COR-L47 (cell line): ENCODE measurements at places on chromosomes 5 and 9.

DNA sequence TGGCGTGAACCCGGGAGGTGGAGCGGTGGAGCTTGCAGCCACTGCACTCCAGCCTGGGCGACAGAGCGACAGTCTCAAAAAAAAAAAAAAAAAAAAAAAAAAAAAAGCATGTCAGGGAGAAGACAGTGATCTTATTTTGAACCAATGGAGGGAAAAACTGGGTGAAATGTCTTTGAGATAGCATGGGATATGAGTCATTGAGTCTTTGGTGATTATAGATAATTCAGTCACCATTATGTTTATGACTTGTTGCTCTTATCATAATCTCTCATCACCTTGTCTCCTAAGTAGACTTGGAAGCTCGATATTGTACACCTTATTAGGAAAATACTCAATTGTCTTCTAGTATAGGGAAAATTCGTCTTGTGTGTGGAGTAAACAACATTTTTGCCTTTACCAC is 55.1 kb upstream of the KDM4C start:
- DNase-seq: no peak

DNA sequence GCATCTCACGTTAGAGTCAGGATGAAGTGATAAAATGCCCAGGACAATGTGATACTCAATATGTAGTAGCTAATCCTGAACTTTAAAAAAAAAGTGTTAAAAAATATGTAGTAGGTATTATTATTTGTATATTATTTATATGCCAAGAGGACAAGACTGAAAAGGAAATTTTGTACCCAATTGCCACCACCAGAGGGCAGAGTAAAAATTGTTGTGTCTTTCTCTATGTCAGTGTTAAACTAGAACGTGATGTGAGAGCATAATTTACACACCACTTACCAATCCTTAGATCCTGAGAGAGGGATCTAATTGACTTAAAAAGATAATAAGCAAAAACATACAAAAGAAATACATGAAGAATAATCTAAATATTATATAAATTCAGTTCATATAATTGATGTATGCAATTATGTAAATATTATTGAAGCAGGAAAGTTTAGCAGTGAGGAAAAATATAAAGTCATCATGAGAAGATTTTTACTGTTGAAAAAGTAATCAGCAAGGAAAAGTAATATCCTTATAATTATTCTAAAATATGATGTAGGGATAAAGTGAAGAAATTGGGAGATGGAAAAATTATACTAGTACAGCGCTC is 288.9 kb downstream of the RAB3C start:
- no peak for DNase-seq

- DNase-seq: peak; percentile 91
Observed at GRCh38 chr9:120080849-120081248, 499.1 kb downstream of the CDK5RAP2 start.

DNA sequence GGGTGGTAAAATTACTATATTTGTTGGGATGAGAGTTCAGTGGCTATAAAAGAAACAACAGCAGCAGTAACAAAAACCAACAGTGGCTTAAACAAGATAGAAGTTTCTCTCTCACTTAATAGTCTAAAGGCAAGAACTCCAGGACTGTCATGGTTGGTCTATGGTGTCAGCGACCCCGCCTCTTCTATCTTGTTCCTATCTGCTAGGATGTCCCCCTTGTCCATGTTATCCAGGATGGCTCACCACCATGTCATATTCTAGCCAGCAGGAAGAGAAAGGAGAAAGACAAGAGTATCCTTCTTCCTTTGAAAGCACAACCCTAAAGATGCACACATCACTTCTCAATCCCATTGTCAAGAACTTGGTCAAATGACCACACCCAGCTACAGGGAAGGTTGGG is 11.3 kb upstream of the OTP start:
- DNase-seq: no peak

DNA sequence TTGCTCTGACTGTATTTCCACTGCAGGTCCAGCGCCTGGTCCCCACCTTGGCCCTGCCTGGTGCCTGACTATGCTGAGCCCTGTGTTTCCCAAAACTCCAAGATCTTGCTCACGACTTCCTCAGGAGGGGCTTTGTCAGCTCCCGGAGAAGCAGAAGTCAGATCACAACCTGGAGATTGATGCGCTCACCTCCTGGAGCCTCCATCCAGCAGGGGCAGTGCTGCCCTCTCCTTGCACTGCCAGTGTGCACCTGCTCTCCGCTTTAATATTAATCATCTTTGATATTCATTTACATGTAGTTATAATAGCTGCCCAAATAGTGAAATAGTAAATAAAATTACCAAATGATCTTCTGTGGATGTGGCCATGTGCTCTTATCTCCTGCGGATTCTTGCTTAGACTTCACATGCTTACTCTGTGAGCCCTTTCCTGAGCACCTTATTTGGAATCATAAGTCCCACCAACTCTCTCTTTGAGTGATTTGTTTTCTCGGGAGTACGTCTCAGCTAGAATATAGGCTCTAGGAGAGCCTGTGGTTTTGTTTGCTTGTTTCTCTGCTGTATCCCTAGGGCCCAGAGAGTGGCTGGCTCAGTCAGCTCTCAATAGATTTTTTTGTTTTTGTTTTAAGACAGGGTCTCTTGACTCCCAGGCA is 17.4 kb downstream of the MAML1 start:
- DNase-seq: no peak

GRCh38 chr5:180644825-180645273 is 4.6 kb downstream of the FLT4 start:
- DNase-seq: no peak

GRCh38 chr5:147956064-147956841 is 49.9 kb upstream of the C5orf46 start:
- DNase-seq: no peak

GRCh38 chr5:55969956-55970355 is 24.8 kb downstream of the IL6ST start:
- DNase-seq: no peak

- DNase-seq: no peak
Observed at GRCh38 chr9:82308836-82309235, 320.3 kb downstream of the SPATA31D1 start.

DNA sequence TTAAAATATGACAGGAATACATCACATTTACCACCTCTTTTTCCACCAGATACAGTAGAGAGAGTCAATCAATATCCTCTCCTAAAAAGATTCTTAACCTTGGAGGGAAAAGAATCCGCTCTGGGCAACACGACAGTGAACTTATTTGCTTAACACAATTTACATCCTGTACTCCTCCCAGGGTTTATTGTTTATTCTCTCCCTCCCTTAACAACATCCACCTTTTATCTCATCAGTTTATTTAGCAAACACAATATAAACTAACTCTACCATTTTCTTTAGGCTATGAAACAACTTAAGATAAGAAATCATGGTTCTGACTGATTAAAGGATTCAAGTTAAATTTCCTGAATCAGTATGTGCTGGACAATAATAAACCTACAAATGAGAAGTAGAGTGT is 50.9 kb downstream of the CERT1 start:
- DNase-seq: no peak

GRCh38 chr5:143231416-143231815 is 172.1 kb downstream of the NR3C1 start:
- DNase-seq: no peak

DNA sequence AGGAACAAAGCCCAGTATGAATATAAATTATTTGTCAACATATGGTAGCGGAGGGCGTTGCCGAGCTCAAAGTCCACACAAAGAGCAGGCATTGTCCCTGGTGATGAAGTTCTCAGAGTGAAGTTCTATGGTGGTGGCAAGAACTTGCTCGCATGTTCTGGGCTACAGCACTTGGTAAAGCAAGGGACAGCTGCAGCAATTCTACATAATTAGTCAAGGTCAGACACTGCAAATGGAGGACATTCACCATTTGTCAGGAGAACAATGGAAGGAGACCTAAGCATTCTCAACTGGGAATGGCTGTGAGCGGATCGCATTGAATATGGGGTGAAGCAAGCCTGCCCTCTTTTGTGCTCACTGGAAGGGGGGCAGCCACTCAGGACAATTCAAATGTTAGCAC is 503.8 kb upstream of the ADAMTS16 start:
- DNase-seq: no peak

GRCh38 chr5:108801301-108801700 is 53.6 kb downstream of the FER start:
- no peak for DNase-seq

DNA sequence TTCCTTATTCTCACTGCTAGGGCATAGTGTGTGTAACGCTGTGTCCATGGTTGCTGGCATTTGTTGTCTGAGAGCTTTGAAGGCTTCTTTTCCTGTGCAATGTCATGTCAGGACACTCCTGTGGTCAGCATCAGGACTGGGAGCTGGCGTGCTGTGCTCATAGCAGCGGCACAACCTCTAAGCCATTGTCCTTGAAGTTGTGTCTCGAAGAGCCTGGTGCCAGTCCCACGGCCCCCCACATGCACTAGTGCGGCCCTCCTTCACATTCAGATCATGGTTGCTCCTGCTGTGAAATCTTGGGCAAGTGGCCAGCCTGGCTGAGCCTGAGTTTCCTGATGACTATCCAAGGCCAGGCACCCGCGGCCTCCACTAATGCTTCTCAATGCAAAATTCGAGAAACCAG is 32.4 kb downstream of the PDZD2 start:
- DNase-seq: no peak

DNA sequence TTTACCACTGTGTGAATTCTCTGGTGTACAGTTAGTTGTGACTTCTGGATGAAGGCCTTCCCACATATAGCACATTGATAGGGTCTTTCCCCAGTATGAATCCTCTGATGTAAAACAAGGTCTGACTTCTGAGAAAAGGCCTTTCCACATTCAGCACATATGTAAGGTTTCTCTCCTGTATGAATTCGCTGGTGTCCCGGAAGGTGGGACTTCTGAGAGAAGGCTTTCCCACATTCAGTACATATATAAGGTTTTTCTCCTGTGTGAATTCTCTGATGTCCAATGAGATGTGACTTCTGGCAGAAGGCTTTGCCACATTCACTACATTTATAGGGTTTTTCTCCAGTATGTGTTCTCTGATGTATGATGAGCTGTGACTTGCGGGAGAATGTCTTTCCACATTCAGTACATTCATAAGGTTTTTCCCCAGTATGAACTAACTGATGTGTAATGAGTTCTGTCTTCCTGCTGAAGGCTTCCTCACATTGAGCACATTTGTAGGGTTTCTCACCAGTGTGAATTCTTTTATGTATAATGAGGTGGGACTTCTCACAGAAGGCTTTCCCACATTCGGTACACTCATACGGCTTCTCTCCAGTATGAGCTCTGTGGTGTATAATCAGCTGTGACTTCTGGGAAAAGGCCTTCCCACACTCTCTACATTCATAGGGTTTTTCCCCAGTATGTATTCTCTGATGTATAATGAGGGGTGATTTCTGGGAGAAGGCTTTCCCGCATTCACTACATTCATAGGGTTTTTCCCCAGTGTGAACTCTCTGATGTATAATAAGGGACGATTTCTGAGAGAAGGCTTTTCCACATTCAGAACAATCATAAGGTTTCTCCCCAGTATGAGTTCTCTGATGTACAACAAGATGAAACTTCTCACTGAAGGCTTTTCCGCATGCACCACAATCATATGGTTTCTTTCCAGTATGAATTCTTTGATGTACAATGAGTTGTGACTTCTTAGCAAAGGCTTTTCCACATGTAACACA is 9.1 kb downstream of the ZNF300 start:
- DNase-seq: no peak

GRCh38 chr5:79687889-79688288 is 1.7 kb upstream of the CMYA5 start:
- DNase-seq: no peak

DNA sequence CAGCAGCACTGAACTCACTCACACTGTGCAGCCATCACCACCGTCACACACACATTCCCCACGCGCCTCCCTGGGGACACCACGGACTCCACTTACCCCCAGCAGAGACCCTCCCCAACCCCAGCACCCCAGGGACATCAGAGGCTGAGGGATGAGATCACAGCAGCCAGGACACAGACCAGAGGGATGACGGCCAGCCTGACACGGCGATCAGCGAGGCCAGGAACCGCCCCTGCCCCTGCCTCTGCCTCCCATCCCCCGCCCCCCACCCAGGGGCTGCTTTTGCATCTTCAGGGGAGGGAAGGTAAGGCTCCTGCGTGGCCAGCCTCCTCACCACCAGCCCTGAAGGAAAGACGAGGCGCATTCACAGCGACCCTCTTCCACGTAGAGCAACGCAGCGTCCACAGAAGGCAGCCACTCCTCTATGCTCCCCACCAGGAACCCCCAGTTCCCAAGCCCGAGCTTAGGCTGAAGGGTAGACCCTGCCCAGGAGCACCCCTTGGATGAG is 104.5 kb downstream of the VAV2 start:
- DNase-seq: no peak

DNA sequence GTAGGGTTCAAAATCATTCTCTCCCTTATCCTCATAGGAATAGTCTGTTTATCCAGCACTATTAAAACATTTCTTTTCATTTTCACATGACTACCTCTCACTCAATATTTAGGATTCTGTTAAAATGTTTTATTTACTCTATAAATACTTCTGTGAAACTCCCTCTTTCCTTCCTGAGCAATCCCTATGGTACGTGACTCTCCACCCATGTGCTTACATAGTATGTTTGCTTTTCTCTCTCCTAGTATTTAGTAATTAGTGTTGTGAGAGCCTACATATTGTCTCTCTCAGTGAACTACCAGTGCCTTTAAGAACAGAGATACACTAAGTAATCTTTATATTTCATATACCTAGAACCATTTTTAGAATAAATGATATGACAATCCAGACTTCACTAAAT is 46.0 kb downstream of the PTPRD start:
- no peak for DNase-seq

GRCh38 chr9:108468364-108468763 is 387.4 kb downstream of the ACTL7B start:
- no peak for DNase-seq

- no peak for DNase-seq
Observed at GRCh38 chr9:86562691-86563090, 208.5 kb upstream of the TUT7 start.
